ENCODE measurements at places on chromosomes 16 and 17. TPM values are rescaled to one million over a fixed set of nuclear protein-coding genes. Genes with fewer than 3 reads are reported as not detected.

The ZFPM1 gene
- 5.9 TPM for total RNA-seq

The ENPP7 gene
- 1.7 TPM for total RNA-seq

The SDK2 gene
- total RNA-seq = 0.42 TPM

The IL17C gene
- not detected for total RNA-seq

The SGCA gene
- total RNA-seq = not detected

The RGS11 gene
- not detected for total RNA-seq

The NPB gene
- total RNA-seq = 0.84 TPM

The ABCA9 gene
- 6.7 TPM for total RNA-seq

The TCAP gene
- 0.67 TPM for total RNA-seq

DNA sequence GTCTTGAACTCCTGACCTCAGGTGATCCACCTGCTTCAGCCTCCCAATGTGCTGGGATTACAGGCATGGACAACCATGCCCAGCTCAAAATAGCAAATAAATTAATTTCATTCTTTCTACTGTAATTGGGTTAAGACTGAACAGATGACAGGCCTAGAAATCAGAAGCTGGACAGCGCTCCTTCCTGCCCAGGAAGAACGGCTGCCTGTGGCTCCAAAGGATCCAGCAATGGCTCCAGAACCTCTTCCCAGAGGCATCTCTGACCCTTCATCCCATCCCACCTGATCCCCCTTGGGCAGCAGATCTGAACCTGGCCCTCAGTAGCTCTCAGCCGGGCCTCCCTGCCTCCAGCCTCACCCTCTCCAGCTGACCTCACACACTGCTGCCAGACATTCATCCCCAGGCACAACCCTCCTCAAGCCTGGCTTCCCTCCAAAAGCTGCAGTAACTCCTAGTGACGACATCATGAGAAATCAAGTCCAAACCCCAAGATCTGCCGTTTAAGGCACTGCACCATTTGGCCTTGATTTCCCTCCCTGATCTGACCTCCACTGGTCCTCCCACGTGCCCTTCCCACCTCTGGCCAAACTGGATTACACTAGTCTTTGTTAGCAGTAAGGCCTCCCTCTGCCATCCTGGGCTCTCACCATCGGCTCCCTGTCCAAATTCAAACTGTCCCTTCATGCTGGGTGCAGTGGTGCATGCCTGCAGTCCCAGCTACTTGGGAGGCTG lies 3.1 kb upstream of the MIF4GD start:
- H3K4me1 ChIP-seq = peaks cover 7% of the 10 kb centered on the region
- H3K36me3 ChIP-seq = no peaks in the 10 kb centered on the region
- H3K27ac ChIP-seq = no peak overlapping the region
- H3K4me3 ChIP-seq = no peak overlapping the region
- H3K27me3 ChIP-seq = no peaks in the 10 kb centered on the region

DNA sequence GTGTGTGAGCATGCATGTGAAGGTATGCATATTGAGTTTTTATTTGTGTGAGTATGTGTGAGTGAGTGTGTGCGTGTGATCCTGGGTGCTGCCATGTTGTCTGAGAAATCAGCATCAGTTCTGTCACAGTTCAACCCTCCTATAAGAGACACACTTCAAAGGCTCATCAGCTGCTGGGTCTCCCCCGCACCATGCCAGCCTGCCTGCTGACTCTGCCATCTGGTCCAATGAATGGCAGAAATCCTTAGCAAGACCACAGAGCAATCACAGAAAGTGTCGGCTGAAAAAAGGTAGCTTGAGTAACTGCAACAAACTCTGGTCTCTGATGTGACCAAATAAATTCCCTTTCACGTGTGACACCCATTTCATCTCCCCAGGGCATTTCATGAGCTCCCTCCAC lies 381.8 kb upstream of the MAF start:
- H3K27me3 ChIP-seq = no peaks in the 10 kb centered on the region
- H3K27ac ChIP-seq = no peak overlapping the region
- no peaks in the 10 kb centered on the region for H3K36me3 ChIP-seq
- H3K4me3 ChIP-seq = no peak overlapping the region
- no peak for DNase-seq
- H3K4me1 ChIP-seq = no peaks in the 10 kb centered on the region

- H3K36me3 ChIP-seq = no peaks in the 10 kb centered on the region
- no peak for DNase-seq
- no peaks in the 10 kb centered on the region for H3K4me1 ChIP-seq
- no peak overlapping the region for H3K4me3 ChIP-seq
Observed at GRCh38 chr16:65095906-65096305, 26.0 kb downstream of the CDH11 start.

- no peak overlapping the region for H3K27ac ChIP-seq
- H3K27me3 ChIP-seq = no peaks in the 10 kb centered on the region
- no peak overlapping the region for H3K4me3 ChIP-seq
- no peaks in the 10 kb centered on the region for H3K36me3 ChIP-seq
- H3K4me1 ChIP-seq = no peaks in the 10 kb centered on the region
Observed at GRCh38 chr16:64417711-64418227, 704.1 kb downstream of the CDH11 start.

DNA sequence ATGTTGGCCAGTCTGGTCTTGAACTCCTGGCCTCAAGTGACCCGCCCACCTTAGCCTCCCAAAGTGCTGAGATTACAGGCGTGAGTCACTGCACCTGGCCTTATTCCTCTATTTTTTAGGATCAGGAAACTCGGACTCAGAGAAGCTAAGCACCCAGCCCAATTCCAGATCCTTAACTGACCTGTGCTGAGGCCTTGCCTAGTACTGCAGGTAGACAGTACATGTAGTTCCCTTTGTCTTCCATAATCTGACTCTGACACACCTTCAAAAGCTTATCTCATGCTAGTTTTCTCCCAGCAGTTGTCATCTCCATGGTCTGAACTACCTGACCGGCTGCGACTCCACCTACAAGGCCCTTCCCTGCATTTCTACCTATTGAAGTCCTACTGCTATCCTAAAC lies 65.7 kb upstream of the AXIN2 start:
- no peaks in the 10 kb centered on the region for H3K36me3 ChIP-seq
- no peak for DNase-seq
- H3K27ac ChIP-seq = no peak overlapping the region
- H3K4me3 ChIP-seq = no peak overlapping the region
- no peaks in the 10 kb centered on the region for H3K27me3 ChIP-seq

GRCh38 chr17:2837147-2837561 lies 40.9 kb downstream of the RAP1GAP2 start:
- no peaks in the 10 kb centered on the region for H3K36me3 ChIP-seq
- no peaks in the 10 kb centered on the region for H3K27me3 ChIP-seq
- no peaks in the 10 kb centered on the region for H3K4me1 ChIP-seq

GRCh38 chr16:86298758-86299134 lies 211.6 kb upstream of the FOXF1 start:
- H3K27me3 ChIP-seq = peaks cover 4% of the 10 kb centered on the region
- peak overlapping the region; percentile 56 for H3K27ac ChIP-seq
- DNase-seq = no peak
- H3K36me3 ChIP-seq = no peaks in the 10 kb centered on the region
- H3K4me3 ChIP-seq = no peak overlapping the region

GRCh38 chr17:43018932-43019331 lies 3.3 kb downstream of the VAT1 start:
- peaks cover 6% of the 10 kb centered on the region for H3K4me1 ChIP-seq
- DNase-seq = no peak
- no peaks in the 10 kb centered on the region for H3K36me3 ChIP-seq
- no peaks in the 10 kb centered on the region for H3K27me3 ChIP-seq
- no peak overlapping the region for H3K4me3 ChIP-seq

DNA sequence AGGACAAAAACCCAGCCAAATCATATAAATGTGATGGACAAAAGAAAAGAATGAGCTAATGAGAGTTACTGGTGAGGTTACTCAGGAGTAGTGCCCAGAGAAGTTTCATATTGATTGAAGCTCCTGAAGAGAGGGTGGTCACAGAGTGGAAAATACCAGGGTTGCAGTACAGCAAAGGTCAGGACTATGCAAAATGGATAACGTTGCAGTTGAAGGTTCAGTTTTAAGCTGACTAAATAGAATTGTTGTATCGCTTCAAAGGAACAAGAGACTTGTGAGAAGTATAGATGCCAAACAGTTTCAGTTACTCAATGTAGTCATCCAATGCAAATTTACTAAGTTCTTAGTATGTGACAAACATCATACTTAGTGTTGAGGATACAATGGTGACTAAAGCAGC lies 47.1 kb downstream of the ABCA8 start:
- peak overlapping the region; percentile 8 for H3K27ac ChIP-seq
- H3K4me1 ChIP-seq = no peaks in the 10 kb centered on the region
- no peaks in the 10 kb centered on the region for H3K27me3 ChIP-seq
- H3K4me3 ChIP-seq = no peak overlapping the region

DNA sequence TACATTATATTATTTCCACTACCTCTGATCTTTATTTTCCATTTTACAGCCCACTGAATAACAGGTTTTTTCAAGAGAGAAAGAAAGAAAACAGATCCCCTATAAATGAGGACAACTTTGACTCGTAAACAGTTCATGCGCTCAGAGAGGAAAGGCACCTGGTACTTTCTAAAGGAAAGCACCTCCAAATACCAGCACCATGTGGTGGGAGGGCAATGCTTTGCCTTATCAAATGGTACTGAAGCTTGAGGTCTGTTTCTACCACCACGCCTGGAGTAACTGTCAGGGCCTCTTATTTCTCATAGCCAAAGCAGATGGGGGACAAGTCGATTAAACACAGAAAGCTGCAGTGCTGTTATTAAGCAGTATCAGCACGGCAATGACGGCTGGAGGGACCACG lies 510.3 kb upstream of the ZFHX3 start:
- H3K36me3 ChIP-seq = no peaks in the 10 kb centered on the region
- no peaks in the 10 kb centered on the region for H3K27me3 ChIP-seq
- DNase-seq = no peak
- H3K4me3 ChIP-seq = no peak overlapping the region
- no peak overlapping the region for H3K27ac ChIP-seq

GRCh38 chr17:40092581-40092980 lies 7.8 kb downstream of the NR1D1 start:
- peaks cover 15% of the 10 kb centered on the region for H3K36me3 ChIP-seq
- no peak for DNase-seq
- H3K27me3 ChIP-seq = no peaks in the 10 kb centered on the region
- no peak overlapping the region for H3K4me3 ChIP-seq

DNA sequence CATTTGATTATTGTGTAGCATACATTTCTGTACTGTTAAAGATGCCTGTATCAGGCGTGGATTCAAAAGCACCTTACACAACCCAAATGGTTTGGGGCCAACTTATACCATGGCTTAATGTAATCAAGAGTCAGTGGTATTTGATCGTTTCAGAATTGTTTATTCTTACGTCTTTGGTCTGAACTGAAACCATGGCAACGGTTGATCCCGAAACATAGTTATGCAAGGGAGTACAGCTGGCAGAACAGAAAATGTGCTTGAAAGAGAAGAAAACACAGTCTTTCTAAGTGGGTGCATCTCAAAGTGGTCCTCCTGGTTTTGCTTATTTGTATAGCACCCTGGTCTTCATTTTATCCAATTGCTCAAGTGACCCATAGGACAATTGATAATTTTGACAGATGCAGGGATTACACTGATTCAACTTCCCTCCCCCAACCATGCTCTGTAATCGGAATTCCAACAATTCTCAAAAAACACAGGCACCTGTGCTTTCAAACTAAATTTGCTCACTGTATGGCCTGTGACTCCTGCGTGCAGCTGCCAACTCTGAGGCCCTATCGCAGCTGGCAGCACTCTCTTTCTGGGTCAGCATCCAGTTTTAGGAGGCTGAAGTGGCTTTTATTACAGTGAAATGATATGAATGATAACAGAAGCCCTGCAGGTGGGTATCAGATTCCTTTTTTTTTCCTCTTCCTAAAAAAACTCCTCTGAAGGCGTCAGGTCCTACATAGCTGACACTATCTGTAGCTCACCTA lies 77.0 kb upstream of the AXIN2 start:
- H3K36me3 ChIP-seq = no peaks in the 10 kb centered on the region
- no peak for DNase-seq
- peaks cover 2% of the 10 kb centered on the region for H3K4me1 ChIP-seq
- H3K27me3 ChIP-seq = no peaks in the 10 kb centered on the region

GRCh38 chr17:69434164-69434579 lies 19.7 kb downstream of the MAP2K6 start:
- H3K4me1 ChIP-seq = no peaks in the 10 kb centered on the region
- H3K27me3 ChIP-seq = no peaks in the 10 kb centered on the region
- no peak overlapping the region for H3K27ac ChIP-seq
- H3K4me3 ChIP-seq = no peak overlapping the region
- H3K36me3 ChIP-seq = no peaks in the 10 kb centered on the region

GRCh38 chr16:31145398-31145990 lies 4.4 kb downstream of the PRSS36 start:
- DNase-seq = no peak
- no peaks in the 10 kb centered on the region for H3K27me3 ChIP-seq
- no peak overlapping the region for H3K4me3 ChIP-seq
- no peaks in the 10 kb centered on the region for H3K36me3 ChIP-seq
- no peak overlapping the region for H3K27ac ChIP-seq

GRCh38 chr16:66352304-66352703 lies 14.2 kb upstream of the CDH5 start:
- no peak overlapping the region for H3K4me3 ChIP-seq
- no peaks in the 10 kb centered on the region for H3K4me1 ChIP-seq
- no peak for DNase-seq
- no peaks in the 10 kb centered on the region for H3K27me3 ChIP-seq

- no peaks in the 10 kb centered on the region for H3K27me3 ChIP-seq
- H3K4me3 ChIP-seq = peak overlapping the region; percentile 35
- peaks cover 21% of the 10 kb centered on the region for H3K4me1 ChIP-seq
- DNase-seq = no peak
- peak overlapping the region; percentile 91 for H3K27ac ChIP-seq
Observed at GRCh38 chr16:4680673-4681470, 12.5 kb upstream of the NUDT16L1 start.

GRCh38 chr17:83008526-83008925 lies 70.9 kb upstream of the METRNL start:
- H3K4me1 ChIP-seq = no peaks in the 10 kb centered on the region
- peak; percentile 27 for DNase-seq
- no peak overlapping the region for H3K4me3 ChIP-seq

DNA sequence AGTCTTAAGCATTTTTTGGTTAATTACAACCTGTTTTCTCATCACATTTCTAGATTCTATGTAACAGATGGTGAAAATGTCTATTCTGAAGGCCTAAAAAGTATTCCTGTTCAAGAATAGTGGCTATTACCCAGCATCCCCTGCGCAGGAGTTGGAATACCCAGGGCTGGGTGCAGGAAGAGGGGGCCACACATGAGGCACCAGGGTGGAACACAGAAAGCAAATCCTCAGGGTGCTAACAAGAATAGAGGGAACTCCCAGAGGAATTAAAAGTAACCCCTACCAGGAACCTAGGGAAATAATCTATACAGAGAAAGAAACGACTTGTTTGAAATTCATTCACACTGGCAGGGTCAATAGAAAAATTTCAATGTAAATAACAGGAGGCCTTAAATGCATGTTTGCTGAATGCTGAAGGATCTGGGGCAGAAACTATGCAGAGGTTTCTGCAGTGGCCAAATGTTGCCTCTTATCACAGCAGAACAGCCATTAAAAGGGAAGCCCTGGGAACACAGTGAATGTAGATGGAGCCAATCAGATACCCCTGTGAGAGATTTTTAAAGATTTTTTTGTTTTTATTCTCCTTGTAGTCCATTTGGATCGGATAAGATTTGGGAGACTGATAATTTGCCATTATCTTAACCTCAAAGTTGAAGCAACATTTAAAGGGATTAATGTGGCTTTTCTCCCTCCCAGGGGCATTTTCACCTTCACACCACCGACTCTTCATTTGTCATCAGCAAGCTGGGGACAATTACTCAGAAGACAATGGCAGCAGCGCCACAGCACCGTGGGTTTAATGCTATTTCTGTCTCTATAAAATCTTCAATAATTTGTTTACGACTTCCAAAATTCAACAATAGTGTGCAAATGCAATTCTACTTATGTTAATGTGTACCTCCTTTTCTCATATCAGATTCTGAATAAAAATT lies 196.0 kb upstream of the PSMD7 start:
- H3K4me1 ChIP-seq = no peaks in the 10 kb centered on the region
- H3K36me3 ChIP-seq = no peaks in the 10 kb centered on the region
- H3K4me3 ChIP-seq = no peak overlapping the region
